ENCODE measurements at places on chromosomes 4 and X.

DNA sequence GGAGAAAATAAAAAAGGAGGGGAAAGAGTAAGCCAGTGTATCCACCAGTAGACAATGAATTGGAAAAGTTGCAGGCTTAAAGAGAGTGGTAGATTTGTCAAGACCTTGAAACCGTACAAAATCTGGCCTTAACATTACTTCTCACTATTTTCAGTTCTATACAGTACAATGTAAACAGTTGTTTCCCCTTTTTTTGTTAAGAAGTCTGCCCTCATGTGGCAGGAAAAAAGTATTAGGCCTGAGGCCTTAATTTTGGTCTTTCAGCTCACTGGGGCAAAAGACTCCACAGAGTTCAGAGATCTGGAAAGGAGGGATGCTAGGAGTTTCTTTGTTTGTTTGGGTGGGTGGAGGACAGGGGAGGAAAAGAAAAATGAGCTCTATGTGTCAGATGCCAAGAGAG is 92.8 kb upstream of the CCDC160 start:
- DNase-seq, result peak; percentile 1

GRCh38 chr4:36330796-36331195 is 49.4 kb downstream of the DTHD1 start:
- DNase-seq, result no peak

- no peak for DNase-seq
Observed at GRCh38 chr4:136484996-136485395, 1047.3 kb downstream of the PCDH18 start.

- DNase-seq, result peak; percentile 11
Observed at GRCh38 chrX:75155447-75155826, 646 bp downstream of the ABCB7 start.

DNA sequence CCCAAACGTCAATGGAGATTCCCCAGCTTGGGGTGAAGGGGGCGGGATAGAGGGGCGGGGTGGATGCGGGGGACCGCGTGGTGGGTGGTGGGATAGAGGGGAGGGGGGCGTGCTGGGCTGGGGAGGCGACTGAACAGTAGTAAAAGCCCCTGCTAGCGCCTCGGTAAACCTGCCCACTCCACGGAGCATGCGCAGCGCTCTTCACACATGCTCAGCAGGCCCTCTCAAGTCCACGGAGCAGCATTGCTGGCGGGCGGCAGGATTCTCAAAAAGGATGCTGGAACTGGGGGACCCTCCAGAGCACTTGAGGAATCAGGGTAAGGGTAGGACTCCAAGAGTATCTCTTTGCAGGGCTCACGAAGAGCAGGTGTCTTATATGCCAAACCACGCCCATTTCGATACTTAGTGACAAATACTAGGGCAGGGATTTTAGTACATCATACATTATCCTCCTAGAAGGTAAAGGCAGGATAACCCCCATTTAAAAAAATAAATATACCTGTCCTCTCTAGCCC is 378 bp upstream of the RPS6KA6 start:
- peak; percentile 14 for DNase-seq
